Large intestine (tissue), 12 donors: ENCODE measurements at places on chromosomes 3 and 15.

GRCh38 chr3:143847787-143848631 lies at the start of gene SLC9A9:
Gene SLC9A9, minus strand, starts transcription at chr3:143848468. Its CDS starts 146 bp downstream, at chr3:143848322.
- peak; percentile 19 for DNase-seq

- no peak for DNase-seq
Measured at GRCh38 chr15:26311710-26312236, 448.6 kb upstream of the ATP10A start.

DNA sequence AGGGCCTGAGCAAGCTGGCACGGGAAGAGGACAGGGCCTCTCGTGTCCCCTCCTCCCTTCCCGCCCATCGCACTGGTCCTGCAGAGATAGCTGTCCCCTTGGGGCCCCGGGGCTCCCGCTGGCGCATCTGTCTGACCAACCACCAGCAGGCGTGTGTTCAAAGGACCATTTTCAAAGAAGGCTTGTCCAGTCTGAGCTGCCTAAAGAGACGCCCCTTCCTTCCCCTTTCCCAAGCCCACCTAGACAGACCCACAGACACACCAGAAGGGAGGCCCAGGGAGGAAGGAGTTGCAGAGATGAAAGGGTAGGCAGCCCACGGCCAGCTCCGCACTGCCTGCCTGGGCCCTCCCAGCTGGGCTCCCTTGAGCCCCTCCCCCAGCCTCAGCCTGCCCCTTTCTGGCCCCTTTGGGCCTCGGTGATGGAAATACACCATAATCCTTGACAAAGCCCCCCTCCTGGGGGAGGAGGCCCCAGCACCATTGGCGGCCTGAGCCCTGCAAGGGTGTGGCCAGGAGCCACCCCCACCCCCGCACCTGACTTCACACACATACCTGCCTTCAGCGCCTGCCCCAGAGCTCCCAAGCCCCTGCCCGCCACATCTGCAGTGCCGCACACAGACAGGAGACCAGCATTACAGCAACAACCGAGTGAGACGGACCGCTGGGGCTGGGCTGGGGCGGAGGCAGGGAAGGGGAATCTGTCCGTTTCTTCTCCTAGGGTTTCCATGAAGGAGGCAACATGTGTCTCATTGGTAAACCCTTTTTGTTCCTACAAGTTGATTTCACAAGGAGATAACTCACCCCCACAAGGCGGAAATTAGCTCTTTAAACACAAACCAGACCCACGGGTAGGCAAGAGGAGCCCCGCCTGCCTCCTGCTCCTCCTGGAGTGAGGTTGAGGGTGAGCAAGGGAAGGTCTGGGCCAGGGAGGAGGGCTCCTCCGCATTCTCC lies at the start of gene STRA6:
Gene STRA6 (minus strand): TSS at position 336 of the 950 bp plus-strand sequence. CDS start 520 bp downstream, outside the sequence.
- peak; percentile 89 for DNase-seq

DNA sequence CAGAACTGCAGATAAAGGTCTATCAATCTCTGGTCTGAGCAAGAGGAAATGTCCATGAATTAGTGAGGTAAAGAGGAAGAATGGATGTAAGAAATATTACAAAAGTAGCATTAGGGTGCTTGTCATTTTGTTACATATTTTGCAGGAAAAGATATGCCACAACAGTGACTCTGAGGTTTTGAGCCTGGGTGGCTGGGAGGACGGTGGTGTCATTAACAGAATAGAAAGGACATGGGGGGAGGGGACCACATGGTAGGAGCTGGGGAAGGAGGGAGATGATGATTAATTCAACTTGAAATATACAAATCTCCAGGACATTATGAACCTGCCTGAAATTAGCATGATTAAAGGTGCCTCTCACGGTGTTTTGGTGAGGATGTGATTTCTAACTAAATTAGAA lies 245.5 kb upstream of the MDFIC2 start:
- DNase-seq = no peak

DNA sequence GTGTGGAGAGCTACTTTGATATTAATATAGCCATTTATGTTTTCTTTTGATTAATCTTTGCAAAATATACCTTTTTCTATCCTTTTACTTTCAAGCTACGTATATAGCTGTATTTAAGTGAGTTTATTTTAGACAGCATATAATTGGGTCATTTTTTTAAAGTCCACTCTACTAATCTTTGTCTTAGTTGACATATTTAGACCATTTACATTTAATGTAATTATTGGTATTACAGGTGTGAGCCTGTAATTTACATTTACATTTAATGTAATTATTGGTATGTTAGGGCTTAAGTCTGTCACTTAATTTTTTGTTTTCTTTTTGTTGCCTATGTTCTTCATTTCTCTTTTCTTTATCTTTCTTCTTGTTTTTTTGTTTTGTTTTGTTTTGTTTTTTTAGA lies 3.8 kb upstream of the CELF6 start:
- DNase-seq = no peak

DNA sequence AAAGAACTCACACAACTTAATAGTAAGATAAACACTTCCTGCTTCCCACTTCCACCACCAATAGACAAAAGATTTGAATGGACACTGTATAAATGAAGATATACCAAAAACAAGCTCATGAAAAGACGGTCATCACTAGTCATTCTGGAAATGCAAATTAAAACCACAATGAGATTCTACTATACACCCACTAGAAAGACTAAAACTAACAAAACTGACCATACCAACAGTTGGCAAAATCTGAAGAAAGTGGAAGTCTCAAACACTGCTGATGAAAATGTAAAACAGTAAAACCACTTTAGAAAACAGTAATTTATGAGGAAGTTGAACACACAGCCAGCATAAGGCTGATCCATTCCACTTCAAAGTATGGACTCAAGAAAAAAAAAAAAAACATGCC lies 35.6 kb upstream of the CD96 start:
- no peak for DNase-seq

DNA sequence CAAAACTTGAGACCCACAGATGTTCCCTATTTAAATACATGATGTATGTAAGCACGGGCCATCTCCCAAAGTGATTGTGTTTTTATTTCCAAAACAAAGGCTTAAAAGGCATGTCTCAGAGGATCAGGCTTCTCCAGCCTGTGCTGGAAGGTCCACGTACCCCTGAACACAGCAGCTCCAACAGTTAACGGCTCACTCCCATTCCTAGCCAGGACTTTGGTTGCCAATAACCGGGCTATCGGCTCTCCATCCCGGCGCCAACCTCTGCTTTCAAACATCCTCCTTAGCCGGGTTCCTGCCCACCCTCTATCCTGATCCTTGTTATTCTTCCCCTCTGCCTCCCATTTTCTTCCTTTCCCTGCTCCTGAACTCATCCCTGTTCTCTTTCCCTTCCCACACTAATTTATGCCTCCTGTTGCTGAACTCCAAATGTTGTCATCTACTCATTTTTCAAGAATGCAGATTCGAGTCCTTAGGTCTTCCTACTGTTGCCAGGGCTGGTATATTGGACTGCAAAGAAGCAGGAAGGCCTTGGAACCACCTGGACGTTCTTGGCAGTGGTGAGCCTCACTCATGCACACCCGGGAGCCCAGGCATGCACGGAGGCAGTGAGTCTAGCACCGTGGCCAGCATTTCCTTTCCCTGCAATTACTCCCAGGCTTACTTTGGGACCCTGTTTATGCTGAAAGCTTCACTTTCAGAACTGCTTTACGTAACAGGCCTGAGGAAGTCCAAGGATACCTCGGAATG lies 128.4 kb upstream of the RAD18 start:
- DNase-seq = no peak

DNA sequence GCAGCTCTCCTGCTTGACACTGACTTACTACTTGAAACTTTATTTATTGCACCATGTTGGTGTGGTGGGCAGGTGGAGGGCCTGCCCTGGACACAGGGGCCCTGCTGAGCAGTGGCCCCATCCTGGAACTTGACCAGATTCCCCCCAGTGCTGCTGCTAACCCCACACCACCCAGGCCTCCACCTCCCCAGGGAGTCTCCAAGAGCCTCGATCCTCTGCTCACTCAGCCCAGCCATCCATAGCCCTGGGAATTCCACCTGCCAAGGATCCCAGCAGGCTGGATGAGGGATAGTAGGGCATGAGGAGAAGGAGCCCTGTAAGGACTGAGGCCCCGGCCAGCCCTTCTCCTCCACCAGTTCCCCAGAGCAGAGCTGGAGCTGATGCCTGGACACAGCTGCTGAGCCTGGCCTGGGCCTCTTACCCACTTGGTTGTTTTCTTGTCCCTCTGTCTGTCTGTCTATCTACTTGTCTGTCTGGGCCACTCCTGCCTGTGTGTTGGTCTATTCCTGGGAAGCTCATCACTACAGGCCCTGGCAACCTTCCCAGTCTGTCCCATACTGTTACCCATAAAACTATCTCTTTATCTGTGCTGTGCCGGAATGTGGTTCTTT lies 2.8 kb downstream of the CHAC1 start:
- DNase-seq = no peak

- no peak for DNase-seq
Measured at GRCh38 chr3:67357610-67358458, 296.6 kb downstream of the SUCLG2 start.

- no peak for DNase-seq
Measured at GRCh38 chr15:79516155-79516554, 84.0 kb downstream of the MINAR1 start.

DNA sequence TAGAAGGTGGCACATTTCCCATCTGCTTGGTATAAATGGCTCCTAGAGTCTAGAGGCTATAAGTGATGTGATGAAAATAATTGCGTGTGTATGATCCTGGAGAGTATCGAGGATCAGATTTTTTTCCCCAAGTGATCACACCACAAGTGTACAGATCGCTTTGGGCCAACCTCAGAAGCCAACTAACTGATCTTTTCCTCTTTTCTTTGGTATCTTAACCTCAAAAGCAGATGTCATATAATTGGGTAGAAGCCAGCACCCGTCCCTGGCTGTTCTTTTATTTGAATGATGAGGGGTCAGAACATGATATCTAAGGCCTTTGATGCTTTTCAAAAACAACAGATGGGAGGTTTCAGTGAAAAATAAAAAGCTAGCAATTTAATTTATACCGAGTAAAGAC lies 3.3 kb downstream of the P2RY14 start:
- DNase-seq = no peak

DNA sequence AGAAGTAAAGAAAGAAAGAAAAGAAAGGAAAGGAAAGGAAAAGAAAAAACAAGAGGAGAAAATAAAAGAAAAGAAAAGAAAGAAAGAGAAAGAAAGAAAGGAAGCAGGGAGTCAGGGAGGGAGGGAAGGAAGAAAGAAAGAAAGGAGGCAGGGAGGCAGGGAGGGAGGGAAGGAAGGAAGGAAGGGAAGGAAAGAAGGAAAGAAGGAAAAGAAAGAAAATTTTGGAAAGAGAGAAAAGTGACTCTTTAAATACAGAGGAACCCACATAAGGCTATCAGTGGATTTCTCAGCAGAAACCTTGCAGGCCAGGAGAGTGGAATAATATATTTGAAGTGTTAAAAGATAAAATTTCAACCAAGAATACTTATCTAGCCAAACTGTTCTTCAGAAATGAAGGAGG lies 44.2 kb upstream of the GNB4 start:
- DNase-seq = no peak

- no peak for DNase-seq
Measured at GRCh38 chr3:11825301-11825700, 21.4 kb downstream of the TAMM41 start.

DNA sequence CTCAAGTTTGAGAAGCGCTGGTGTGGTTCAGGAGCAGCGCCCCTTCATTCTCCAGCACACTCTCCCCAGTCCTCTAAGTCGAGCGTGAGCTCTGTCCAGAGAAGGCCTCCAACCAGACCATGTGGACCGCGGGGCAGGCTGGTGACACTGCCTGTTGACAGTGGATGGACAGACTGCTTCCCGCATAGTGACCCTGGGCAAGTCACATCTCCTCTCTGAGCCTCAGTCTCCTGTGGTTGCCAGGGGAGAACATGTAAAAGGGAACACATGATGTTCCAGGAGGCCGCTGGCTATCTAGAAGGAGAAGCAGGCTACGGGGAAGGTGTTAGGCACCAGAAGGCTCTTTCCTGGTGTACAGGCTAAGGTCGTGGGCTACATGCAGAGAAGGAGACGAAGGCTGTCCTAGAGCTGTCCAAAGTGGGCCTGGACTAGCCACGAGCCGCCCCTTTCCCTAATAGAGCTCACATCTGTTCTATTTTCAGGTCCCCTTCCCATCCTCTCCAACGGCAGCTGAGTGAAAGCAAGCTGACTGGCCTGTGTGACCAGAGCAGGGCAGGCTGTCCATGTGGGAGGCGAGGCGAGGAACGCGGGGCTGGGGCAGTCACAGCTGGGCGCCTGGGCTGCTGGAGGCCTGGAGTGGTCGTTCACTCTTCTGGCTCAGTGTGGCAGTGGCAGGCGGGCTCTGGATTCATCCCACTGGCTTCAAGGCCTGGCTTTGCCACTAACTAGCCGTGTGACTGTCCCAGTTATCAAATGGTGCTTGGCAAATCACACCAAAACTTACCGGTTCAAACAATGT lies 11.1 kb downstream of the ISG20 start:
- DNase-seq = no peak

- no peak for DNase-seq
Measured at GRCh38 chr3:73503781-73504180, 121.0 kb downstream of the PDZRN3 start.

DNA sequence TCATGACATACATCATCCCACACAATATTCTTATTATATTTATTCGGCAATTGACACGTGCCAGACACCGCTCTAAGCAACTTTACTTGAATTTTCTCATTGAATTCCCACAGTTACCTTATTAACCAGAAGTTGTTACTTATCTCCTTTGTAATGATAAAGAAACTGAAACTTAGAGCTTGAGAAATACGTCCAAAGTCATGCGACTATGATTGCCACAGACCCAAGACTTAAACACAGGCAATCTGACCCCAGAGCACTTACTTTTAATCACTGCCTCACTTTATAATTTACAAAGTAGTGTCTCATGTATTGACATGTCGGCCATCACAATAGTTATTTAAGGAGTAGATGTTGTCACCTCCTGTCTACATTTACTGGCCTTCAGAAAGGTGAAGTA lies 64.7 kb downstream of the ATP13A4 start:
- DNase-seq = peak; percentile 81

GRCh38 chr3:34264337-34265041 lies 466.1 kb downstream of the PDCD6IP start:
- DNase-seq = no peak

- DNase-seq = no peak
Measured at GRCh38 chr3:178198329-178198728, 337.9 kb upstream of the KCNMB2 start.

- DNase-seq = no peak
Measured at GRCh38 chr15:100334456-100334855, 7.3 kb downstream of the ADAMTS17 start.

DNA sequence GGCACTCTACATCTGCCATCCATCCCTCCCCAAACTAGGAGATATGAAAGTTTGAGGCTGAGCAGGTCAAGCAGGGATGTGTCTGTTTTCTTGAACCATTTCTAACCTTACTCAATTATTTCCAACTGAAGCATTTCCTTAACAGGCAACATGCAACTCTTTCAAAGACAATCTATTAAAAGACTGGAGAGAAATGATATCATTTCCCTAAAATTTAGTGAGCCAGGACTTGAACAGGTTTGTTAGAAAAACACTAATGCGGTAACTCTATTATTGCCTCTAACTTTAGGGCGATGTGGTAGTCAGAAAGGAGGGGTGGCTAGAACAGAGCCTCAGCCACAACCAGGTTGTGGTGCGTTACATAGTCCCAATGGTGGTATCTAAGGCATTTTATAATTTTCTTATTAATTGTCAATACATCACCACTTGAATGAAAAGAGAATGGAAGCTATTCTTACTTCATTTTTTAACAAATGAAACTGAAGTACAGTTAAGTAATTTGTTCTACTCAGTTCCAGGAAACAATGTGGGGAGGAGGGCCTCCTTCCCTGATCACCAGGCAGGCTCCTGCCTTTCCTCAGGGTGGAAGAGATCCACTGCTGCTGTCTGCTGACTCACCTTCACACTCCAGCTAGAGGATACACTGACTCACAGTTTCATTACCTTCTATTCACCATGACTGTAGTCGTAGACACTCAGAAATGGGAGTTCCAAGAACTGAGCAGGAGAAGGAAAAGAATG lies 22.8 kb downstream of the MYO1E start:
- peak; percentile 68 for DNase-seq

- DNase-seq = no peak
Measured at GRCh38 chr3:173096994-173097785, 43.8 kb downstream of the SPATA16 start.
